ENCODE measurements at places on chromosomes 16 and 17.

DNA sequence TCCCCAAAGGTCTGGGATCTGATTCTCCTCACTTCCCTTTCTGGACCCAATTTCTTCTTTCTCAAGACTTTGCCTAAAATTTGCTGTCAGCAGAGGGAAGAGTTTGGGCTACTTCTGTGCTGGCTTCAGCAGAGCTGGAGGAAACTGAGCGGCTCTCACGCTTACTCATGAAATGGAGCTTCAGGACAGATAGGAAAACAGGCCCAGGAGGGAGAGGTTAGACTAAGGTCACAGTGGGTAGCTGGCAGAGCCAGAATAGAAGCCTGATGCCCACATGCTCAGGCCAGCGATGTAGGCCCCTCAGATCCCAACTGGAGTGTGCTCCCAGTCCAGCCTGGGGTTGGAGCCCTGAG is 593 bp downstream of the SLC38A7 start:
- no peak for ATAC-seq

- no peak for ATAC-seq
These were observed 30.4 kb downstream of the ENGASE start for GRCh38 chr17:79104898-79105600.

DNA sequence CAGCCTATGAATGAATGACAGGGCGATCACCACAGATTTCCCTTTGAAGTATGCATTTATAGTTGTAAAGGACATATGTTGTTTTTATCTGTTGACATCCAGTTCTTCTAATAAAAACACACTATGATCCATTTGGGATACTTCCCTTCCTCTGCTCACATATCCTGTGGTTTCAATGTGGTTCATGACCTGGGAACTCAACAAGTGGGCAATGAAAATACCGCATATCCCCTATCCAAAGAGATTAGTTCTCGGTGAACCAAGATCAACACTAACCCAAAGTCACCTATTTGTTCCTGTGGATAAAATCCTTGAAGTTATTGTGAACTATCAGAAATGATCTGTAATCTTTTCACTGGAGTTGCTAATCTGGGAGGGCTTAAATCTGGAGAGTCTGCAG is 16.0 kb downstream of the ABCA8 start:
- no peak for ATAC-seq

GRCh38 chr16:24524855-24525677 is 14.3 kb upstream of the RBBP6 start:
- ATAC-seq = peak; percentile 23

GRCh38 chr16:77409311-77409710 is 25.5 kb downstream of the ADAMTS18 start:
- ATAC-seq = no peak

- ATAC-seq = peak; percentile 38
These were observed 786 bp upstream of the CACNA1G start for GRCh38 chr17:50559674-50560184.

- ATAC-seq = peak; percentile 37
These were observed 1.5 kb upstream of the ARHGDIG start for GRCh38 chr16:278863-279366.

DNA sequence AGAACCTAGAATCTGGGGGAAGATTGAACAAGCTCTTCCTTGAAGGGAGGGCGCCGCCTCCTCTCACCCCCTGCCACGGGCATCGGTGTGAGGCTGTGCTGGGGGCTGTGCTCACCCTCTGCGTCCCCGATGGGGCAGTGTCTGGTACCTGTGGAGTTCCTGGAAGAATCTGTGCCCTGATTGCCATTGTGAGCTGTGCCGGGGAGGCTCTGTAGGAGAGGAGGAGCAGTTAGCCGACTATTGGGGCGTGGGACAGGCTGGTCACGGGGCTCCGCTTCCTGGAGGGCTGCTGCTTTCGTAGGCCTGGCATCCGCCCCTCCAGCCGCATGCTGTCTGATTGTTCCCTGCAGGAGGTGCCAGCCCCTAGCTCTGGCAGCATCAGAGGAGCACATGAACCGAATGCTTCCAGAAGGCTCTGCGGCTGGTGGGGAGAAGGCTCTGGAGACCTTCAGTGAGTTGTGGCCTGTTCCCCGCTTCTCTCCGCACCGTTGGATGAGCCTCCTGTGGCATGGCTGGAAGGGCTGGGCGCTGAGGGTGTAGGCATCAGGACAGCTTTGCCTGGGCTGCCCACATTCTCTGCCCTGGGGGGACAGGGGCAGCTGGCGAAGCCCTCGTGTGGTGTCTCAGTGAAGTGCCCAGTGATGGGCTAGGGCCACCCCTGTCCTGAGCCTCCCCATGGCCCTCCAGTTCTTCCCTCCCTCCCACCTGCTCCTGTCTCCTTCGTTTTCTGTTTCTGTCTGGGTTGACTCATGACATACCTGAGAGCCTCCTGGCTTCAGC is 86.9 kb downstream of the SEC14L1 start:
- no peak for ATAC-seq

DNA sequence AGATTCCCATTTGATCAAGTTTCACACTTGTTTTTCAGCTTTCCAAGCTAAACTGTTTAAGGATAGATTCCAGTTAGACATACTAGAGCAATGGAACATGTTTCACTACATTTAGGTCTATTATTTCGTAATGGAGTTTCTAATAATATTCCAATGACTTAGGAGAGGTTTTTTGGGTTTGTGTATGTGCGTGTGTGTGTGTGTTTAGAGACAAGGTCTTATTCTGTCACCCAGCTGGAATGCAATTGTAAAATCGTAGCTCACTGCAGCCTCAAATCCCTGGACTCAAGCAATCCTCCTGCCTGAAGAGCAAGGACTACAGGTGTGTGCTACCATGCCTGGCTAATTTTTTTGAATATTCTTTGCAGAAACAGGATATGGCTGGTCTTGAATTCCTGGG is 426.3 kb downstream of the ZFHX3 start:
- no peak for ATAC-seq

GRCh38 chr17:54983260-54983659 is 14.7 kb downstream of the STXBP4 start:
- no peak for ATAC-seq

GRCh38 chr16:76204249-76204648 is 73.0 kb upstream of the CNTNAP4 start:
- ATAC-seq = no peak

DNA sequence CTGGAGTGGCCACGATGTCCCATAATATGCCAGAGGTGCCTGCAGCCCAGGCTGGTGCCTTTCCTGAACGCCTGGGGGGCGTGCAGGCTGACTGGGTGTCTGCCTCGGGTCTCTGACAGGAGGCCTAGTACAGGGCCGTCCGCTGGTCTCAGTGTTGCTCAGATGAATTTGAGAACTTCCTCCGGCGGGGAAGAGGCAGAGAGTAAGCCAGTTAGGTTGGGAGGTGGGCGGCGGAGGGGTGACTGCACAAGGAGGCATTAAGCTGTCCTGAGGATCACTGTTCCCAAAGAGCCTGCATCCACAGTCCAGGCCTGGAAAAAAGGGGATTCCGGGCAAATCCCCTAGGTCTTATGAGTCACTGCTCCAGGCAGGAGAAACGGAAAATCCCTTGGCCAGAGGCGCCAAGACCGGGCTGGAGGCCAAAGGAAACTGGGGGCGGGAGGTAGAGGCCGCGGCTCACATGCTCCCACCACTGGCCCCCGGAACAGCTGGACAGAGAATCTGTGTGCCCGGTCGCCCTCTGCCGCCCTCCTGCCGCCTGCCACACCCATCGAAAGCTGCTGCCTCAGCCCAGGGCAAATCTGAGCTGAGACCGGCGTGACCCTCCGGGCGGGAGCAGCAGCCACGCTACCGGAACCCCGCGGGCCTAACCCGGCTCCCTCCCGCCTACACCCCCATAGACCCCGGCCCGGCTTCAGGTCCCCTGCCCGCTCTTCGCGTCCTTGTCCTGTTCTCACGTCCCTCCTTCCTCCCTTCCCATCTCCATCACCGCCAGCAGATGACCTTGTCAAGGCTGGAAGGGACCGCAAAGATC is 1.2 kb downstream of the TRIM47 start:
- peak; percentile 44 for ATAC-seq

GRCh38 chr16:9071377-9071776 is 20.1 kb upstream of the HAPSTR1 start:
- no peak for ATAC-seq

DNA sequence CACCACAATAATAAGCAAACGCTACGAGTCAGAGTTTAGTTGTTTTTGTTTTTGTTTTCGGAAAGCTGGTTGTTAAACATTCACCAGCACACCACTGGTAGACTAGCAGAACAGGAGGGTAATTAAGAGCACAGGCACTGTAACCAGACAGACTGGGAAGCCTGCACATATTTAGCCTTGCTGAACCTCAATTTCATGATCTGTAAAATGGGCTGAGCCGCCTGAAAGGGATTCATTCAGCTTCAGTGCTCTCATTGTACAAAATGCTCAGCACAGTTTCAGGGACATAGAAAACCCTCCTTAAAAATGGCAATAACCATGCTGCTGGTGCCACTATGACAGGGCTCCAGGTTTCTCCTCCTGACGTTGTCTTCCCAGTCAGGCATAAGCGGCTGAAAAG is 66.4 kb downstream of the TMEM114 start:
- ATAC-seq = no peak

DNA sequence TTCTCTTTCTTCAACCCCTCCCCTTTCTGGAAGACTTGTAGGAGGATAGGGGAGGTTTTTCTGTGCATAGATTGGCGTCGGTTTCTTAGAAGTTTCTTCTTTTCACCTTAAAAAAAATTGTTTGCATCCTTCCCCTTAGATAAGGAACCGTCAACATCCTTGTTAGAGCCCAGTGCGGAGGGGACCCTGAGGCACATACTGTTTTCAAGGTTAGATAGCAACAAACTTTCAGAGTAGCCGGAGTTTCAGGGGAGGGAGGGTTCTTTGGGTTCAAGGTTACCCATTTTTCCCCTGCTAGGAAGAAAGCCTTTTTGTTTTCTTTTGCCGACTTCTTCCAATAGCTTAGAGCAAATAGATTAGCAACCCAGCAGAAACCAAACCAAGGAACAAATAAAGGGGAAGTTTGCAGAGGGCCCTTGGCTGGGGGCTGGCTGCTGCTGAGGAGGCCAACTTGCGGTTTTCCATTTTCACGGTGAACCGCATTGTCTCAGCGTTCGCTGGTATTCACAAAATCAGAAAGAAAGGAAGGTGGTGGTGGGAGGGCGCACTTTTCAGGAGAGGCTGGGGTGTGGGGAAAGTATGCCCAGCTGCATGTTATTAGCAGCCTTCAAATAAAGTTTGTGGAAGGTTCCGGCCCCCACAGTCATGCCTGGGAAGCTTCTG is 28.8 kb downstream of the MSI2 start:
- ATAC-seq = peak; percentile 76

GRCh38 chr17:39209317-39210092 is 9.4 kb downstream of the RPL19 start:
- ATAC-seq = peak; percentile 87

GRCh38 chr17:82703036-82703745 is 4.7 kb upstream of the RAB40B start:
- ATAC-seq = no peak

DNA sequence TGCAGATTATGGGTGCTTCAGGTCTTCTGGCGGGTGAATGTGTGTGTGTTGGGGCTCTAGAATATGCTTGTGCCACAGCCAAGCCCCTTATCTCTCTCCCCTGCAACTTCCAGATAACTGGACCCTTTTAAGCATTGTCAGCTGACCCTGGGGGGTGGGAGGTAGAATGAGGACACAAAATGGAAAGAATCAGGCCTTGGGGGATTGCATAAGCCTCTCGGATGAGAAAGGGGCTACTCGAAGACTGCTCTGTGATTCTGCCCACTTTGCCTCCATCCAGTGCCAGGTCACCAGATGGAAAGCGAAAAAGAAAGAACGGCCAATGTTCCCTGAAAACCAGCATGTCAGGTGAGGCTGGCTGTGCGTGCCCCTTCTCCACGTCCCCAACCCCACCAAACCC is 13.8 kb downstream of the THRA start:
- ATAC-seq = no peak

- no peak for ATAC-seq
These were observed 62.8 kb downstream of the HS3ST3A1 start for GRCh38 chr17:13538841-13539411.

DNA sequence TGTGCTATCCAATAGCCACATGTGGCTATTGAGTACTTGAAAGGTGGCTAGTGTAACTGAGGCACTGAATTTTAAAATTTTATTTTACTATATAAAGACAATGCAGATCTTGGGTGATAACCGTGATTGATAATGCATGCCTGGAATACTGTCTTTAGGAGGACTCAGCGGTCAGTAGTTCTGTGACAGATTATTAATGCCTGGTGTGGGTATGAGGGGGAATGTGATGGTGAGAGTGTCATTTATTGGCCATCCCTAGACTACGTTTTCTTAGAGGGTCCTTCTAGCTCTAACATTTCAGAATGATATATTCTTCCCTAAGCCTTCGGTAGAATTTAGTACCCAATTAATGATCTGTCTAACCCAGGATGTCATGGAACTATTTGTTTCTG is 157.6 kb downstream of the CPPED1 start:
- no peak for ATAC-seq

- peak; percentile 1 for ATAC-seq
These were observed 1.2 kb upstream of the HSF4 start for GRCh38 chr16:67163164-67163998.

DNA sequence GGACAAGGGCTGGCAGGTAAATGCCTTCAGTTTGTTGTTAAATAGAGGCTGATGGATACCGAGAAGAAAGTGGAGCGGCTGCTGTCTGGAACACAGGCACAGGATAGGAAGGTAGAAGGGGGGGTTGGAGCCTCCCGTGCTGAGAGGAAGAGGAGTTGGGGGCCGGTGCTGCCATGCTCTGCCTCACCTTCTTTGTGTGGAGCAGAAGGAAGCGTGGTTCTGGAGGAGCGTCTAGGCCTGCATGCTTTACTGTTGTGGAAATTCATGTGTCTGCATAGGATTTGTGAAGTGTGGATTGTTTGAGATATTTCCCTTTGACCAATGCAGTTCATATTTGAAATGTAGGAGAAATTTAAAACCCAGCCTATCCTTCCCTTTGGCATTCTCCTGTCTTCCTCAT is 52.3 kb downstream of the FOXK2 start:
- no peak for ATAC-seq

DNA sequence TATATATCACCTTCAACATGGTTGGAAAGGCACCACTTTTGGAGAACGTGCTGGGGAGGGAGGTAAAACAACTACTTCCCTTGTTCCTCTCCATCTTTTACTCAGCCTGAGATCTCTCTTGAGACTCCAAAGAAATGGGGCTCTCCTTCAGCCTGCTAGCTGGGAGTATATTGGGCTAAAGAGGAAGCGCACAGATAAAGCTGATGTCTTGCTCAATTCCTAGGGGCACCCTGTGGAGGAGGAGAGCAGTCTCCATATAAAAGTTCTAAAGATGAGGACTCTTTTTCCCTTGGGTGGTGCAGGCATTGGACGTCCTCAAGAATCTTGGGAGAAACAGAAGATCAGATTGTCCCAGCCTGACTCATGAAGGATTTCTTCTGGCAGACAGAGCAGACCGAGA is 4.6 kb upstream of the ETV4 start:
- no peak for ATAC-seq
